ENCODE measurements at places on chromosomes 16 and 17. TPM values are rescaled to one million over a fixed set of nuclear protein-coding genes. Genes with fewer than 3 reads are reported as not detected.

The MT1E gene
- not detected for total RNA-seq

The ARL6IP1 gene
- 251 TPM for total RNA-seq

The HYDIN gene
- total RNA-seq: 0.39 TPM

The EPX gene
- total RNA-seq: not detected

The ZDHHC7 gene
- 75.3 TPM for total RNA-seq

The SLC12A3 gene
- total RNA-seq: not detected

The YBX2 gene
- total RNA-seq: 0.56 TPM

The KRTAP2-3 gene
- total RNA-seq: not detected

The ABCC11 gene
- 0.22 TPM for total RNA-seq

The STH gene
- total RNA-seq: not detected

The SMIM36 gene
- not detected for total RNA-seq

The GALR2 gene
- 1.5 TPM for total RNA-seq

Measured in A549 treated with Mapracorat at 1 μM for 4 hours (cell line).